ENCODE measurements at places on chromosomes 7 and 10.

DNA sequence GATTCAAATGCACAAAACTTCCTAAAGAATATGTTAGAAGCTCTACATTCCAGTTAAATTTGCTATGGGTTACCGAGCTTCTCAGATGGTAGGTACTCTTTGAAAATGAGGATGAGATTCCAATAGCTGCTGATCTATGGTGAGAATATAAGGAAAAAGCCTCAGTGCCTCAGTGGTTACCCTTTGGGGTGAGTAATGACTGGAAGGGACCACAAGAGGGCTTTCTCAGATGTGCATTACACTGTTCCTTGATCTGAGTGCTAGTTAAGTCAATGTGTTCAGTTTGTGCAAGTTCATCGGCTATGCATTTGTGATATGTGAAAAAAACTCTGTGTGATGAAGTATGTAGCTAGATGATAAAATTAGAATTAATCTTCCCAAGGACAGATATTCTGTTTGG is 3.5 kb downstream of the NRCAM start:
- no peak for DNase-seq

DNA sequence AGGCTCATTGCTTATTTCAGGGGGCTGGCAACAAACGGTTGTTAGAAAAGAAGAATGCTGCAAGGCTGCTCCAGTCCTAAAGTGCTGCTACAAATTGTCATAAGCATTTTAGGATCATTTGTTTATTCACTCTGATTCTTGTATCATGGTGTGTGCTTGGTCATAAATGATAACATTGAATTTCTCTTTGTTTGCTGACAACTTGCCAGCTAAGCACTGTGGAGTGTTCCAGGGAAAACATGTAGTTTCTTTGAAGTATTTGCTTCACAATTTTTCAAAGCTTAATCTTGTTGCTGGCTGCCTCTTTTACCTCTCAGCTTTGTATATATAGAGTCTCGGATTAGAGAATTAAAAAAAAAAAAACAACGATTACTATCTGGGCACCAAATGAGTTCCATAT is 263.0 kb downstream of the PHF14 start:
- DNase-seq: no peak

- DNase-seq: no peak
Observed at GRCh38 chr10:48523820-48524758, 80.8 kb downstream of the ARHGAP22 start.

- no peak for DNase-seq
Observed at GRCh38 chr7:74462707-74463100, 9.0 kb downstream of the GTF2IRD1 start.

GRCh38 chr10:43061760-43062159 is 15.1 kb upstream of the RET start:
- DNase-seq: no peak

- DNase-seq: no peak
Observed at GRCh38 chr7:124457841-124458240, 307.8 kb downstream of the GPR37 start.

DNA sequence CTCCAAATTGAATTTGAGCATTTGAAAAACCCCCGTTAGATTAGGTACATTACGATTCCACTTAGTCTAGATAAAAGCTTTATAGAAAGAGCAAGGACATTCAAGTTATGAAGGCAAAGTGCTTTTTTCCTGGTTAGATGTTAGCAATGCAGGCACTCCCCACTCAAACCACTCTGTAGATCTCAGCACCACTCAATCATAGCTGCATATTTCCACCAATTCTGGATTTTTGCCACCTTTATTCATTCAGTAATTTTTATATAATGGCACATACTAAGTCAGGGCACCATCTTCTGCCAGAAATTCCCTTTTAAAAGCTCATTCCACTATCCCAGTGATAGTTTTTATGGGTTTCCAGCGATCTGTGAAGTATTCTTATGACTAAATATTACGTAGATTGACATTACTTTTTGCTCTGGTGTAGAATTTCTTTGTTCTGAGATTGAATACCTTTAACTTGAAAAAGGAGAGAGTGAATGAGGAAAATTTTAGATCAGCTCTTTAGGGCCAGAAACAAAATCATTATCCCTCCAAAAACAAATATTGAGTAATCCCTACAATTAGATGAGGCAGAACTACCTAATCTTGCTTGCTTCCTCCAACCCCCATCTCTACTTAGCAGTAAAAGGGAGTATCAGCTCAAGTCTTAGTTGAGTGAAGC is 51.6 kb downstream of the RNLS start:
- no peak for DNase-seq

GRCh38 chr7:20244334-20245120 is 27.3 kb upstream of the MACC1 start:
- DNase-seq: no peak

DNA sequence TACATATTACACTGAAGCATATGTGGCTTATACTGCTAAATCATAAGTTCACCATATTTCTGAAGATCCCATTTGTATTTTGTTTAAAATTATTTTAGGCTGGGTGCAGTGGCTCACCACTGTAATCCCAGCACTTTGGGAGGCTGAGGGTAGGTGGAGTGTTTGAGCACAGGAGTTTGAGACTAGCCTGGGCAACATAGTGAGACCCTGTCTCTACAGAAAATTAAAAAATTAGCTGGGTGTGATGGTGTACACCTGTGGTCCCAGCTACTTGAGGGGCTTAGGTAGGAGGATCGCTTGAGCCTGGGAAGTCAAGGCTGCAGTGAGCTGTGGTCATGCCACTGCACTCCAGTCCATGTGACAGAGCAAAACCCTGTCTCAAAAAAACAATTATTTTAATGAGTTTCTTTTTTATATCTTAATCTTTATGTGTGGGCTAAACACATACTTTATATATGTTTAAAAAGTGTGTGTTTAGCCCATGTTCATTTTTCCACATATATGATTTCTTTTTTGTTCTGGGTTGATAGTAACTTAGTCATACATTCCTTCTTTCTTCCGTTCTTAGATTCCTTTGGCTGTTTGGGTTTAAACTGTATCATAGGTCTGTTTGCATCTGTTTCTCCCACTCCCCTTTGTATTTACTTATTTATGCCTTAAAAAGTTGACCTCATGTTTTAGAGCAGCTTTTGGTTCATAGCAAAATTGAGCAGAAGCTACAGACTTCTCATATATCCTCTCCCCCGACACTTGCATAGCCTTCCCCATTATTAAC is 33.5 kb downstream of the RSBN1L start:
- no peak for DNase-seq

GRCh38 chr7:99128076-99128950 is 15.6 kb downstream of the SMURF1 start:
- DNase-seq: no peak
